Stimulated activated CD4-positive, alpha-beta T cell treated with anti-CD3 and anti-CD28 coated beads, Interleukin-1b, Interleukin-23, amount 100 ng/mL, for 4 hours (primary cell): ENCODE measurements at places on chromosomes 1 and 21.
A peak's percentile ranks its signal among the peaks of the same experiment; 100 is the strongest.

DNA sequence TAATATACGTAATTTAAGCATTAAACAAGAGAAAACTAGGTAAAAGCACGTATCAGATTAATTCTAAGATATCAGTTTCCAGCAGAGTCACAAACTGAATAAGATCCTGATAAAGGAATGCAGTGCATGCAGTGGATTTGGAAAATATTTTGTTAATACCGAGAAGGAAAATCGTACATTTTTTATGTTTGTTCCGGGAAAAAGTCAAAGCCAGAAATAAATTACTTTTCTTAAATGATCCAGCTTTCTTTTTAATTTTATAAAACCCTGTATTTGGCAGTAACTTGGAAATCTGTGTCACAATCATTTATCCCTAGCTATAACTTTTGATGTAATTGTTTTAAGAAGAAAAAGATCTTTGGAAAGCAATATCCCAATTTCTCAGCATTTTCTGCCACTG, 955 bp downstream of the PALMD start:
- DNase-seq: no peak

DNA sequence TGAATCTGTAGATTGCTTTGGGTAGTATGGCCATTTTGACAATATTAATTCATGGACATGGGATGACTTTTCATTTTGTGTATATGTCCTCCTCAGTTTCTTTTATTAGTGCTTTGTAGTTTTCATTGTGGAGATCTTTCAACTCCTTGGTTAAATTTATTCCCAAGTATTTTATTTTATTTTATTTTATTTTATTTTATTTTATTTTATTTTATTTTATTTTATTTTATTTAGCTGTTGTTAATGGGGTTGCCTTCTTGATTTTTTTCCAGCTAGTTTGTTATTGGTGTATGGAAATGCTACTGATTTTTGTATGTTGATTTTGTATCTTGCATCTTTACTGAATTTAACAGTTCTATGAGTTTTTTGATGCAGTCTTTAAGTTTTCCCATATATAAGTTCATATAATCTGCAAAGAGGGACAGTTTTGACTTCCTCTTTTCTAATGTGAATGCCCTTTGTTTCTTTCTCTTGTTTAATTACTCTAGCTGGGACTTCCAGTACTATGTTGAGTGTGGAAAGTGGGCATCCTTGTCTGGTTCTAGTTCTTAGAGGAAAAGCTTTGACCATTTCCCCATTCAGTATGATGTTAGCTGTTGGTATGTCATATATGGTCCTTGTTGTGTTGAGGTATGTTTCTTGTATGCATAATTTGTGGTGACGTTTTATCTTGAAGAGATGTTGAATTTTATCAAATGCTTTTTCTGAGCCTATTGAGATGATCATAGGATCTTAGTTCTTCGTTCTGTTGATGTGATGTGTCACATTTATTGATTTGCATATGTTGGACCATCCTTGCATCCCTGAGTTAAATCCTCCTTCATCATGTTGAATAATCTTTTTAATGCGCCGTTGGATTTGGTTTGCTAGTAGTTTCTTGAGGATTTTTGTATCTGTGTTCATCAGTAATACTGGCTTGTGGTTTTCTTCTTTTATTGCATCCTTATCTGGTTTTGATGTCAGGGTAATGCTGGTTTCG, 14.3 kb downstream of the CEPT1 start:
- no peak for DNase-seq

- no peak for DNase-seq
Observed at GRCh38 chr1:214029796-214030195, 42.0 kb downstream of the PROX1 start.

- DNase-seq: no peak
Observed at GRCh38 chr1:243974451-243975292, 76.4 kb upstream of the ZBTB18 start.

DNA sequence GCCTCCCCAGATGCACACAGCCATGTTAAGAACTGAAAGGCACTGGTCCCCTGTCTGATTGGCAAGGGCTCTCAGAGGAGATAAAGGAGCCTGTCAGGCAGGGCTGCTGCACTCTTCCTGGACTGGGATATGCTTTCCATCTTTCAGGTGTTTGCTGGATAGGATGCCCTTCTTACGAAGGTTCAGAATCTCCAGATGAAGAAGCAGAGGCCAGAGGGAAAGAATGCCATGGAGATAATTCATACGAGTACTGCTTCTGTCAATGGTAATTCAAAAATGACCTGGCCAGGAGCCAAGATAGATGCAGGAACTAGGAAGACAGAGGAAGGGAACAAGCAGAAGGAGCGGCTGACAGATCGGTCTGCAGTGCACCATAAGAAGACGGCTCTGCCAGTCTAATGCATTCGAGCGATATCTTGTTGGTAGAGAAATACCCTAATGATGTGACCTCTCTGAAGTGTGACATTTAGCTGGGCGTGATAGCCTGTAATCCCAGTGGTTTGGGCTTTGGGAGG, 16.6 kb upstream of the ATP2B4 start:
- DNase-seq: no peak

GRCh38 chr21:32184065-32184464, 94.8 kb downstream of the MIS18A start:
- DNase-seq: no peak

- DNase-seq: no peak
Observed at GRCh38 chr1:115088115-115088778, 1.1 kb downstream of the TSPAN2 start.

DNA sequence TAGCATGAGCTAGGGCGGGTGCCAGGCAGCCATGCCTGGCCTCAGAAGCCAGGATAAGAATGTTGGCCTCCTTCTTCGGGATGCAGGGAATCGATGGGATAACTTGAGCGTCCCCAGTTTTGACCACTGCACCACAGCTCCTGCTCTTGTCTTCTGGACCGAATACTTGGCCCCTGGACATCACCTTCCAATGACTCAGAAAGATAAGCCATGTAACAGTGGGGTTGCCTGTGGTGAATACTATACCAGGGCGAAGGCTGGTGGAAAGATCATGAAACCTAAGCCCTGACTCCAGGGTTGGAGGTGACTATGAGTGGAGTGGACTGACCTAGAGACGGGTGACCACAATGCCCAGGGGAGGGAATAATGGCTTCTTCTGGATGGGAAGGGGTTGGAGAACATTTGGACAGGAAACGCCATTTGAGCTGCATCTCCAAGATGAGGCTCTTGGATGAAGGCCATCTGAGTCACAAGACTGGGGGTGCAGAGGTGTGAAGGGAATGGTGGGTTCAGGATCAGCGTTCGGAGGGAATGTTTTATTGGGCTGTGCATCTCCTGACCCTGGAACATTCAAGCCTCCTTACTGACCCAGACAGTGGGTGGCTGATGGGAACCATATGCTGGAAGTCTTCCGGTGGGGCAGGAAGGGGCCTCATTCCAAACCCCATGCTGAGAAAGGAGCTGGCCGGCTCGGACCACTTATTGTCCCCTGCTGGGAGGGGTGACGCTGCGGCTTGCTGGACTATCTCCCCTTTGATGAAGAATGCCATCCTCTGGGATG, 18.5 kb upstream of the KCNE2 start:
- no peak for DNase-seq

- no peak for DNase-seq
Observed at GRCh38 chr1:76868154-76868882, 1.0 kb downstream of the ST6GALNAC5 start.

DNA sequence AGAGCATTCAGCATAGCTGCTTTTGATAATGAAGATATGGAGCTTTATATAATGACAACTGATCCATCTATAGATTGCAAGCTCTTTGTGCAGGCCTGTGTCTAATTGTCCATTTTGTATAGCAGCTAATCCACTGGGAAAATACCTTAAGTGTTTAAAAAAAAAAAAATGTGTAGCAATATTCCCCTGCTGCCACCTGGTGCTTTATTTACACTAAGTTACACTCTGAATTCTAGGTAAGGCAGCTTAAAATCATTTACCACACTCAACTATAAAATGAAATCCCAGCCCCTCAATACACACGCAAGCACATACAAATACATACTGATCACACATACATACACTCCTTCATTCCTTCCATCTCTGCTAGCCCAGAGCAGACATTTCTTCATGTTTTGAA, 49.1 kb upstream of the BCL9 start:
- DNase-seq: no peak

DNA sequence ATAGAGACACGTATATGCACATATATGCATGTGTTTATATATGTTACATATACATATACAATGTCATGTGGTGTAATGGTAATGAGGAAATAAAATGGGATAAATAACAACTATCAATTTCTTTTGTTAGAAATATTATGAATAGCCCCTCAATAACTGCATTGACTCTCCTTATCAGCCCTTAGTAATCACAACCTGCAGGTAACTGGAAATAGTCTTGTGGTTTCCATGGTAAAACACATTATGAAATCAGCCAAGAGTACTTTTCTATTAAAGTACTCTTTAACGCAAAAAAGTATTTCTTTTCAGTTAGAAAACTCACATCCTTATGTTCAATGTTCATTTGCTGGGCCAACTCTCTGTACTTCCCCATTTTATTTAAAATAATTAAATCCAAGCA, 105.8 kb downstream of the KCNT2 start:
- no peak for DNase-seq

GRCh38 chr1:181180407-181181031, 92.0 kb downstream of the IER5 start:
- no peak for DNase-seq

DNA sequence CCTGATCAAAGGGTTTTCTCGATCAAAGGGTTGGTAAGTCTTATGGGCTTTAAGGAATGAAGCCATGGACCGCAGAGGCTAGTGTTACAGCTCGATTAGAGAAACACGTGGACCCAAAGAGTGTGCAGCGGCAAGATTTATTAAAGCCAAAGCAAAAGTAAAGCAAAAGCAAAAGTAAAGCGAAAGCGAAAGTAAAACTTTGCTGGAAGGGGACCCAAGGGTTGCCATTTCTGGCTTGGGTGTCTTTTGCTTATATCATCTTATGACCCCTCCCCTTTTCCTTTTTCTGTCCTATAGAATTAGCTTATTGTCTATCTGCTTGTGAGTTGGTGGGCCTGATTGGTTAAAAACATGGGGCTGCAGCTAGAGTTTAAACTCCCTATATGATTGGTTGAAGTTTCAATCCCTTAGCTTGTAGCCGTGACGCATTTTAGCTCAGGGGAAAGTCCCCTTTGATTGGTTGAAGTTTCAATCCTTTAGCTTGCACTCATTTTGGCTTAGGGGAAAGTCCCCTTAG, 957.0 kb downstream of the AMY1C start:
- no peak for DNase-seq

DNA sequence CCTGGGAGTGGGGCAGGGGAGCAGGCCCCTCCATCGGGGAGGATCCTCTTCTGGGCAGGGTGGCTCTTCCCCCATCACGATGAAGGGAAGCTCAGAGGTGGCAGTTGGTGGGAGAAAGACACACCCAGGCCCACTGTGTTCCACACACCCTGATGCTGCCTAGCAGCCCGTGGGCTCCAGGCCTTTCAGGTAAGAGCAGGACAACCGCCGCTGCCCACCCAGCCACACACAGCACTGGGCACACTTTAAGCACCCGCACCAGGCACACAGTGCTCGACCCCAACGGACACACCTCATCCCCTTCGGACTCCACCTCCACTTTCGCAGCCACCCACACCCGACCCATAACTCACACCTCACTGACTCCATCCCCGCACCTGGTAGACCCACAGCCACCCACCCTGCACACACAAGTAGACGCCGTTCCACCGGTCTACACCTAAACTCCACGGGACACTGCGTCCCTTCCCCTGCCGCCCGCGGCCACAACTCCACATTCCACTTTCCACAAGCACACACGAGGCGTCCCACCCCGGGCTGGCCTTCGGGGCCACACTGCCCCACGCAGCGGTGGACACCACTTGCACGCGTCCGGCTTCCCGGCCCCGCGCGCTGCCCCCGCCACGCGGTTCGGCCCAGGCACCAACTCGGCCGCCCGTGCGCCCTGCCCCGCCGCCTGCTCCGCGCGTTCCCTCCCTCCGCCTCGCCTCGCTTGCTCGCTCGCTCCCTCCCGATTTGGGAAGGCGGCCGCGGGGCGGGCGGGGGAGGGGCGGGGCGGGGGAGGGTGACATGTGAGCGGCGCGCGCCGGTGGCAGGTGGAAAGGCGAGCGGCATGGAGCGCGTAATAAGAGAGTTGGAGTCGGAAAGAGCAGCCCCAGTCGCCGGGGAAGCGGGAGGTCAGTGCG, at the start of gene KCNQ4:
TSS of gene KCNQ4 (plus strand) at position 787 of the 905 bp plus-strand sequence. CDS start 307 bp downstream, outside the sequence.
- peak; percentile 29 for DNase-seq

GRCh38 chr1:26583646-26584485, 54.3 kb downstream of the RPS6KA1 start:
- peak; percentile 8 for DNase-seq

DNA sequence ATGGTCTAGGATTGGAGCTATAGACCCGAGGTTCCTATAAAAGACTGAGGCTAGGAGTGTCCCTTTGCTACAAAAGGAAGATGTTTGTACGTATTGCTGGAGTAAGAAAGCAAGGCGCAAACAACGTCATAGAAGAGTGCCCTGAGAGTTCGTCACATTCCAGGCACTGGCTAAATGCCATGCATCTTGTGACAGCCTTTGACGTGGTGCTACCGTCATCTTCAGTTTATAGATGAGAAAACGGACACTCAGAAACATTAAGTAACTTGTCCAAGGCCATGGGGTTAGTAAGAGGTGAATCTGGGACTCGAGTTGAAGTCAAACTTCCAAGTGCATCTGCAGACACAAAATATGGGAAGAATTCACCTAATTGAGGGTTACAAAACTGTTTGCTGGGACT, 104.2 kb upstream of the SLC45A1 start:
- no peak for DNase-seq

GRCh38 chr1:157249739-157250138, 111.5 kb upstream of the ETV3 start:
- DNase-seq: no peak

DNA sequence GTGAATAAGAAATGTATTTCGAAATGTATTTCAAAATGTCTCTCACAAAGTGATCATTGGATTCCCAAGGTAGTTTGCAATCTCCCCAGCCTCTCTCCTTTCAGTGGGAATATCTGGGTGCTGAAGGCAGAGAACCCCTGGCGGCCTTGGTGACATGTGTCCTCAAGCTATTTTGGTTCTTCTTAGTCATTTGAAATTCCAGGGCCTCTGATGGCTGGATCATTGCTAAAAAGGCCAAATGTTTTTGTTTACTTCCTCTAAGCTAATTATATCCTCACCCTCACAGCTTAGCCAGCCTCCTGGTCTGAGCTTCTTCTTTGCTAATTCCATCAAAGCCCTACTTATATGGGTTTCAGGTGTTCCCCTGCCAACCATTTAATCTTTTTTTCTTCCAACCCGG, 71.2 kb downstream of the LRRC40 start:
- no peak for DNase-seq
